ENCODE measurements at places on chromosomes 12 and 14. TPM values are rescaled to one million over a fixed set of nuclear protein-coding genes. Genes with fewer than 3 reads are reported as not detected.

DNA sequence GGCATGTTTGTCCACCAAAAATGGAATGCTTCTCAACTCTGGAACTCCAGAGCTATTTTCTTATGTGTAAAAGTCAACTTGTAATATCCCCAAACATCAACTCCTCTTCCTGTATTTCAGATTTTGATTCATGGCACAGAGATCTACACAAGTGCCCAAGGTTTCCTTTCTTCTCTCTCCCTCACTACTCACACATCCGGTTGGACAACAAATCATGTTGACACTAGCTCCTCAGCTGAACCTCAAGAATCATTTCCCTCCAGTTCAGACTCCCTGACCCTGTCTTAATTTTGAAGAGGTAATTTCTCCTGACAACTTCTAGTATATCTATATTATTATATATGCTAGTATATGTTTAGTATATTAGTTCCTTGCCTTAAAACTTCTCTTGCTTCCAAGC lies 485.4 kb upstream of the CCDC196 start:
- no peak for DNase-seq

DNA sequence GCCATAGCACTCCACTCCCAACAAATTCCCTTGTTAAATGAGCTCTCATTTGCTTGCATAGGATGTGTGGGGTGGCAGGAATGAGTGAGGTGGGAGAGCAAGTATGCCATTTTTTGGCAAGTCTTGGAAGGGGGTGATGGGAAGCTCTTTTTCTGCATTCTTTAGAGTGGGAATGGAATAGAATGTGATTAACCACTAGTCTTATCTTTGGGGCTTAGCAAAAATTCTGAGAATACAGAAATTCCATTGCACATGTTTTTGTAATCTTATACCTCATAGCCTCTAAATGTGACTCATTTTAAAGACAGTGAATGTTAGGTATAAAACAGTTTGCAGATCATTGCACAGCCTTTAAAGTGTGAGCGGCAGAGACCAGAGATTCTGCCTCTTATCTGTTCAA lies 28.4 kb upstream of the NEDD1 start:
- peak; percentile 6 for DNase-seq

The STRAP gene
- total RNA-seq = 95.0 TPM

DNA sequence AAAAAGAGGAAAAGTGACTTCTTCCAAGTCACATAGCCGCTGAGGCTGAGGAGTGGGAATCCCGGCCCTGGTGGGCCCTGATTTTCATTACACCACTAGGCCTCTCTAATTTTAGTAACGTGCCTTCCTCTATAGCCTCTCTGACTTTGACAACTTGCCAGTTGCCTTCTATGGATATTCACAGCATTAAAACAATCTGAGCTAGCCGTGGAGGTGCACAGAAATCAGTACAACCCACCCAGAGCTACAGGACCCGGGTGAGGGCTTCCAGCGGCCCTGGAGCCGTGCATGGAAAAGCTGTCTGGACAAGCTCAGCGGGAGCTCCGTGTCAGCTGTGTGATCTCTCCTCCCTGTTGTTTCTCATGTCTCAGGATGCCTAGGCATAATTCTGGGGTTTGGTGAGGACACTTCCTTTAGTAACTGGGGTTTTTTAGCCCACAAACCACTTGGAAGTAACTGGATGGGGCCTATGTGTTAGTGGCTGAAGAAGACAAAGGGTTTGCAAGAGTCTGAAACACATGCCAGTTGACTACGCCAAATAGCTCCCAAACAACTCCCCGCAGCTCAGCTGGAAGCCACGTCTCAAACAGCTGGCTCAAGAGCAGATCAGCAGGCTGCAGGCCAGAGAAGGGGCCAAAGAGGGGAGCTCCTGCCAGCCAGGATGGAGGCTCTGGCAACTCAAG lies 53.0 kb downstream of the SSH1 start:
- DNase-seq = peak; percentile 94

- peak; percentile 99 for DNase-seq
Observed at GRCh38 chr12:63917864-63918799, 73.6 kb downstream of the SRGAP1 start.

GRCh38 chr12:132771126-132771838 lies 9.7 kb upstream of the ANKLE2 start:
- peak; percentile 84 for DNase-seq

The AQP2 gene
- total RNA-seq = not detected

The PMCH gene
- not detected for total RNA-seq

DNA sequence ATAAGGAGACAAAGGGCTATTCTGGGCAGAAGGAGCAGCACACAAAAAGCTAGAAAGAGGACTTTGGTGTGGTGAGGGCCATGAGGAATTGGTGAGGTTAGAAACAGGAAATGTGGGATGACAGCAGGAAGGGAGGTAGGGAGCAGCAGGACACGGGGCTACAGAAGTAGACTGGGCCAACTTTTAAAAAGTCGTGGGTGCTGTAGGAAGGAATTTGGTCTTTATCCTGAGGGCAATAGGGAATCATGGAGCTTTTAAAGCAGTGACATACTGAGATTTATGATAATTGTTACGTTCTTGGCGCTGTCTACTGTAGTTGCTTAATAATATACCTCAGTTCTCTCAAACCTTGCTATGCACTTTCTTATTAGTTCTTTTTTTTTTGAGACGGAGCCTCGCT lies 8.2 kb upstream of the CHURC1 start:
- no peak for DNase-seq

GRCh38 chr14:59160506-59160905 lies 28.0 kb upstream of the DAAM1 start:
- no peak for DNase-seq

Data from fibroblast of villous mesenchyme (primary cell).